ENCODE measurements at places on chromosomes 11 and 22.

GRCh38 chr11:2092956-2093412 is 46.2 kb downstream of the IGF2 start:
- DNase-seq: no peak

- DNase-seq: no peak
Observed at GRCh38 chr11:93481279-93481678, 61.9 kb downstream of the SMCO4 start.

- DNase-seq: no peak
Observed at GRCh38 chr11:123645286-123645975, 9.0 kb downstream of the SCN3B start.

GRCh38 chr11:68141246-68142027 is 20.2 kb upstream of the CHKA start:
- DNase-seq: no peak

DNA sequence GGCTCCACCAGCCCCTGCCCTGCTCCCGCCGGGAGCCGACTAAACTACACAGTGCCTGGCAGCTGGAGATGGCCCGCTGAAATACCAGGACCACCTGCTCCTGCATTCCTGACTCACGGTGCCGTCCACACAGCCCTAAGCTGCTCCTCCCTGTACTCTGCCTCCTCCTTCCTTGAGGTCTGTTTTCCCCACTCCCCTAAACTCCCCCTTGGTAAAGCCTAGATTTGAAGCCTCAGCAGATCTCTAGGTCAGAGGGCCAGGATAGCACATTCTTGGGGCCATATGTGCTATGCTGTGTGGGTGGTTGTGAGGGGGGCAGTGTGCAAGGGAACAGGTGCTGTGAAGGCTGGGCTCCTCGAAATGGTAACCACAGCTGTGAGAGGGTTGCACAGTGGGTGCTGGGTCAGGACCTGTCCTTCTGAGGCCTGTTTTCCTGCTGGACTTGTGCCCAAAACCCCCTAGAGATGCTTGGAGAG is 9.7 kb downstream of the LRFN4 start:
- DNase-seq: no peak

- DNase-seq: no peak
Observed at GRCh38 chr11:120546312-120547205, 35.0 kb downstream of the GRIK4 start.

DNA sequence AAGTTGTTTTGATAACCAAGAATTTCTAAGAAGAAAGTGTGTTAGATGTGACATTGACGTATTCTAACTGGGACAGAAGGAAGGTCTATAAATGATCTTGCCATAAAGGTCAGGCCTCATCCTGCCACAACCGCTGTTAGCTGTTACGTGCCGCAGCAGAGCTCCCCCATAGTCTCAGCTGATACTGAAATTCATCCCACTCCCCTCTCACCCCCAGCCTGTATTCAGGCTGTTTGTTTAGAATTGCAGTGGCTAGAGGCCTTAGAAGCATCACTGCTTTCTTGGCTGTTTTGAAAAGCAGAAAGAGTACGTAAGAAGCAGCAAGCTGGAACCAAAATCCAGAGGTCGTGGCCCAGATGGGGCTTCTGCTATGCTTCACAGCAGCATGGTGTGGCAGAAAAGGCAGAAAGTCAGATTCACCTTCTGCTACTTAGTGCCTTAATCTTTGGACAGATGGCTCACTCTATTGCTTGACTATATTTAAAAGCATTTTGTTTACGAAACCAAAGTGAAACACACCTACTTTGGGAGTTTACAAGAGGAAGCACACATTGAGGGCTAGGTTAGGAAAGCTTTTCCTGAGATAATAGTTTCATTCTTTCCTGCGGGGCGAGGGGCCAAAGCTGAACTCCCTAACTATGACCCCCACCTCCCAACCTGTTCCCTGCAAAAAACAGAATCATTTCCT is 950 bp upstream of the LAYN start:
- no peak for DNase-seq

Measured in B cell (primary cell).